ENCODE measurements at places on chromosomes 5 and 9. TPM values are rescaled to one million over a fixed set of nuclear protein-coding genes. Genes with fewer than 3 reads are reported as not detected.

DNA sequence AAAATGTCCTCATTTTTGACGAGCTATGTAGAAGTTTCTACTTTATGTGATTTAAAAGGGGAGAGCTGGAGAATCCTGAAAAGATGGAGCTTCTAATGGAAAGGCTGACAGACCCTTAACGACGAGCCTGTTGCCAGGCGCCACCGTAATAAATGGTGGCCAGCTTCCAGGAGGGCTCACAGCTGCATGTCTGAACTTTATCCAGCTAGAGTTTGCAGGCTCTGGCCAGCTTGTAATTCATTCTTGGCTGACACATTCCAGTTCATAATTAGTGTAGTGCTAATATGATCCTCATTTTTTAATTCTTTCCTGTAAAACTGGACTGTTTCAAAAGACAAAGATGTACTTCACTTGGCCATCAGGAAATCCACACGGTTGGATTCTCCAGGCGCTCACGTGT is 246.7 kb downstream of the GAS1 start:
- DNase-seq: no peak

DNA sequence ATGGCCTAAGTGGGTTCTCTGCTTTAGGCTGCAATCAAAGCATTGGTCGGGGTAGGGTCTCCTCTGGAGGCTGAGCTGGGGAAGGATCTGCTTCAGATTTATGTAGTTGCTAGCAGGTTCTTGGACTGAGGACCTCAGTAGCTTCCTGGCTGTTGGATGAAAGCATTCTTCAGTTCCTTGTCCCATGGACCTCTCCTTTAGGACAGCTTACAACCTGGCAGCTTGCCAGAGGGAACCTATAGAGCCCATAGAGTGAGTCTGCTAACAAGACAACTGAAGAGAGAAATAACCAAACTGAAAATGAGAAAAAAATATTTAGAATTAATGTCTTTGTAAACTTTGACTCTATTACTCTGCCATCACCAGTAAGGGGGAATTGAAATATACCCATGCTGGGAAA is 12.4 kb downstream of the MRPS30 start:
- DNase-seq: no peak

DNA sequence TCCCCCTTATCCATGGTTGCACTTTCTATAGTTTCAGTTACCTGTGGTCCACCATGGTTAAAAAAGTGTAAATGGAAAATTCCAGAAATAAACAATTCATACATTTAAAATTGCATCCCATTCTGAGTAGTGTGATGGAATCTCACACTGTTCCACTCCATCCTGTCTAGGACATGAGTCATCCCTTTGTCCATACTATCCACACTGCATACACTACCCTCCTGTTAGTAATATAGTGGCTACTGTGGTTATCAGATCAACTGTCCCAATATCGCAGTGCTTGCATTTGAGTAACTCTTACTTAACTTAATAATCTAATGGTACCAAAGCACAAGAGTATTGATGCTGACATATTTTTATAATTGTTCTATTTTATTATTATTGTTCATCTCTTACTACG is 100.7 kb downstream of the RAB3C start:
- DNase-seq: peak; percentile 58

- no peak for DNase-seq
These were observed 14.6 kb downstream of the ADAMTS16 start for GRCh38 chr5:5154733-5155132.

DNA sequence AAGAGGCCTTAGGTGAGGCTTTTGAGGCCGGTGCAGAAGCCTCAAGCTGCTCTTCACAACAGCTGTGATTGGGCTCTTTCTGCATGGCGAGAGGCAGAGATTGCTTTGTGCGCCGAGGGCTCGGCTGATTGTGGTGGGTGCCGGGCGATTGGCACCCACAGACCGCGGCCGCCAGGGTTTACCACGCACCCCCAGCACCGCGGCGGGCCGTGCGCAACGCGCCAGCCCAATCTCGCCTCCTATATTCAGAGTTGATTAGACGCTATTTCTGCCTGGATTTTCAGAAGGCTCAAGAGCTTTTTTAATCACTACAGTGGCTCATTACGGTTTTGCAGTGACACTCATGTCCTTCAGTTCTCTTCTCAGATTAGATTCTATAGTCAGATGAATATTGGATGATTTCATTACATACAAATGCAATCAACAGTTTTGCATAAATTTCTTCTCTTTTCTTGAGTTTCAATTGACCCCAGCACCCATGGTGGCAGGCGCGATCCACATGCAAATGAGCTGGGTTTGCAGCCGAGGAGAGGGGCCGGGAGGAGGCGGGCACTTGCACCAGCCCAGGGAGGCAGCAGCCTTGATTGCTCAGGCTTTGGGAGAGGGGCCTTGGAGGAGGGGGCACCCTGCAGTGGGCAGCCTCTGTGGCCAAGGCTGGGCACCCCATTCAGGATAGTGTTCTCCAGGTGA is 33.8 kb upstream of the PTGS1 start:
- DNase-seq: no peak

DNA sequence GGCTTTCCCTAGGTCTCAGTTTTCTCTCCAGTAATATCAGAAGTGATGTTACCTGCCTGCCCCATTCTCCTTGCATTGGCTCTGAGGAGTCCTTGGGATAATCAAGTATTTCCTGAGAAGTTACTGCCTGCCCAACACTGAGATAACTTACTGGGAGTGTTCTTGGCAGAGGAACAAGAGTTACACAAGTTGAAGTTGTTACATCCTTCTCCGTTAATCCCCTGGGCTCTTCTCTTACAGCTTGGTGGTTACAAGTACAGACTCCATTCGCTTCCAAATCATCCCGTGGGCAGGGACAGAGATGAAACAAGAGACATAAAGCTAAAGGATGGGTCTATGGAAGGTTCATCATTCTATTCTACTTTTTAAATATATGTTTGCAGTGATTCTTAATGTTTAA is 74.1 kb upstream of the SAP30L start:
- no peak for DNase-seq

DNA sequence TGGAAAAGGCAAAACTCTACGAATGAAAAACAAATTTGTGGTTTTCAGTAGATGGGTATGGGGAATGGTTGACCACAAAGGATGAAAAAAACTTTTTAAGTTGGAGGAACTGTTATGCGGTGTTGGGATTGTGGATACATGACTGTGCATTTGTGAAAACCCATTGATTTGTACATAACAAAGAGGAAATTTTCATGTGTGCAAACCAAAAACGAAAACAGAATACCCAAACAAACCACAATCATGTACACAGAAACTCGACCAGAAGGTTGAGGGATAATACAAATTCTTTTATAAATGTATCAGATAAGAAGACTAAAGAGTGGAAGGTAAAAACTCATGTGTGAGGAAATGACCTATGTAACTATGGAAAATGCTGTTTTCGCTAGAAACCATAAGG is 1012.4 kb downstream of the CDH18 start:
- DNase-seq: no peak

DNA sequence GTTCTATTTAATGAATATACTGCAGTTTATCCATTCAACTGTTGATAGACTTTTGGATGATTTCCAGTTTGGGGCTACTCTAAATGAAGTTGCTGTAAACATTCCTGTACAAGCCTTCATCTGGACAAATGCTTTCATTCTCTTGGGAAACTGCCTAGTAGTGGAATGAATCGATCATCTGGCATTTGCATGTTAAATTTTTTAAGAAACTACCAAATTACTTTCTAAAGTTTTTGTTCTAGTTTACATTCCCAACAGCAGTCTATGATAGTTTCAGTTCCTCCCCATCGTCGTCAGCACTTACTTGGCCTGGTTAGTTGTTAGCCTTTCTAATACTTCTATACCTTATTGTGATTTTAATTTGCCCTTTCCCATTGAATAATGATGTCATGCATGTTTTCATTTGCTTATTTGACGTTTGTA is 306.3 kb downstream of the FER start:
- no peak for DNase-seq

DNA sequence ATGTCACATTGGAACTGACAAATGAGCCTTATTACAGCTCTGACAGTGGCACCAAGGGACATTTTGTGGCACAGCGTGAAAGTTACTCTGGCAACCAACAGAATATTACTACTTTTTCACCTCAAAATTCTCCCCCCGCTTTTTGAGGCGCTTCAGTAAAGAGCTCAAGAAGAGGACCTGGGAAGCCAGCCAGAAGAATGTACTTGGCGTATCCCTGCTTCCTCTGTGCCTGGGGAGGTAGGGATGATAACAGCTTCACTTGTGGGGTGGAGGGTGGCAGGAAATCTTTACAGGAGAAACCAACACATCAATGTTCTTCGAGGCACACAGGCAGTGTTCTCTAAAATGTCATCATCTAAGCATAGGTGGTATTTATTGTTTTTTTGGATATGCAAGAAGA is 624.1 kb downstream of the NR2F1-AS1 start:
- no peak for DNase-seq

GRCh38 chr5:78009937-78010527 is 233.9 kb upstream of the TBCA start:
- DNase-seq: no peak

DNA sequence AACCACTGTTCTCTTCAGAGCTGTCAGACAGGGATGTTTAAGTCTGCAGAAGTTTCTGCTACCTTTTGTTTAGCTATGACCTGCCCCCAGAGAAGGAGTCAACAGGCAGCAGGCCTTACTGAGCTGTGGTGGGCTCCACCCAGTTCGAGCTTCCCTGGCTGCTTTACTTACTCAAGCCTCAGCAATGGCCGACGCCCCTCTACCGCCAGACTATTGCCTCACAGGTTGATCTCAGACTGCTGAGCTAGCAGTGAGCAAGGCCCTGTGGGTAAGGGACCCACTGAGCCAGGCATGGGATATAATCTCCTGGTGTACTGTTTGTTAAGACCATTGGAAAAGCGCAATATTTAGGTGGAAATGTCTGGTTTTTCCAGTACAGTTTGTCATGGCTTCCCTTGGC is 229.6 kb downstream of the TMEM167A start:
- no peak for DNase-seq

GRCh38 chr5:116420540-116420939 is 154.1 kb downstream of the SEMA6A start:
- peak; percentile 43 for DNase-seq

DNA sequence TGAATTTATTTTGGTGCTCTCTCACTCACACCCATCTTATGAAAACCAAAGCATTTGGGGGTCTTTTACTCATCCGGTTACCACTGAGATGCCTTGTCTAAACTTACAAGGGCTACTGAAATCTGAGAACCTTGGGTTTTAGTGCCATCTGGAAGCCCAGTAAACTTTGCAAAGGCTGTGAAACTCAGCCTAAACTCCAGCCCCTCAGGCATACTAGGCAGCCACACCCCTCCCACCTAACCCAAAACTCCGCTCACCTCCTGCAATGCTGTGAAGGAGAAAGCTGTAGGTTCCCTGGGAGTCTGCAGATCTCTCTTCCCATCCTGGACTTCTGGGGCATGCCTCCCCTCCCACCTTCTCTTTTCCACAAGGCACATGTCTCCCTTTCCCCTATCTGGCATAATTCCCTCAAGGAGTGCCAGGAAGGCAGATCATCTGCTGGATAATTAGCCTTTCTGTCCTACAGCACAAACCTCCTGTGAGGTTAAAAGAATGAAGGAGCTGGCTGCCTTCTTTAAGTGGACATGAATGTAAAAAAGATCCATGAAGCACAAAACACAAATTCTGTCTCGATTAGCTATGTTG is 71.5 kb upstream of the ANXA1 start:
- DNase-seq: no peak

Gene OTP
- not detected for total RNA-seq

Gene ADAMTS12
- total RNA-seq: 0.88 TPM

Gene ELP1
- total RNA-seq: 21.8 TPM

All from endothelial cell of umbilical vein (primary cell).